Occipital lobe (tissue), 3 donors: ENCODE measurements at places on chromosomes 1 and 21.
A peak's percentile ranks its signal among the peaks of the same experiment; 100 is the strongest.

DNA sequence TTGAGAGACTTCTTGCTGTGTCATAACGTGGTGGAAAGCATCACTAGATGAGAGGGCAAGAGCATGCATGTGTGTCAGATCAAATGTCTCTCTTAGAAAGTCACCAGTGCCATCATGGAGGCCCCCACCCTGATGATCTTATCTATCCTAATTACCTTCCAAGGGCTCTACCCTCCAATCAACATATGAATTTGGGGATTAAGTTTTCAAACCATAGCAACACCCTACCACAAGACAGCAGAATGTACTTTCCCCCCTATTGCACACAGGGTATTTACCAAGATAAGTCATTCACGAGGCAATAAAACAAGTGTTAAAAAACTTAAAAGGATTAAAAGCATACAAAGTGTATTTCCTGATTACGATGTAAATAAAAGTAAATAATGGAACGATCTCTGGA, 515.6 kb downstream of the LMO4 start:
- DNase-seq: no peak

DNA sequence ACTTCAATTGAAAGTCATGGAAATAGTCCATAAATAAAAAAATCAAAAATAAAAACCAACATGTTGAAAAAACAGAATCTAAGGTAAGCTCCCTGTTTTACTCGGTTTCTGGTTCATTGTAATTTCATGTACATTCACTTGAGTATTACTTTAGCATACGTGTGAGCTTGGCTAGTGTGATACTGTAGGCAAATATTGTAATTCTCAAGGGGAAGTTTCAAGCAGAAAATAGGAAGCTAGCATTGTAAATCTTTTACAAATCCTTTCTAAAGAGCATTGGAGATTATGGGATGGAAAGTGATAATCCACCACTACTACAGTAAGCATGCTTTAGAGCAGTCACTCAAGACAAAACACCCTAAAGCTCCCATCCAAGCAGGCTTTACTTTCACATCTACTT, 3.3 kb upstream of the LPAR3 start:
- DNase-seq: no peak

DNA sequence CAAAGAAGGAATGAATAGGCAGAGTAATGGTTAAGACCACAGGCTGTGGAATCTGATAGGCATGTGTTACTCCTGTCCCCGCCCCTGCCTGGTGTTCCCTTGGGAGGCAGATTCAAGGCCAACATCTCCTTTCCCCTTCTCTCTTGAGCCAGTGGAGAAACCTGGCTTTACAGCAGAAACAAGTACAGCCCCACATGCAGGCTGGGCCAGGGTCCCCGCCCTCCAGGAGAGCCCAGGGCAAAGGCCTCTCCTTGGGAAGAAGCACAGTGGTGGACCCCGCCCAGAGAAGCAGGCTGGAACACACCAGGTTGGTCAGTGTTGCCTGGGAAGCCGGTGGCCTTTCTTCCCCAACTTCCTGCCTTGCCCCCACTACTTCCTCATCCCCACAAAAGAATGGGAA, 6.8 kb downstream of the C1orf167 start:
- no peak for DNase-seq

DNA sequence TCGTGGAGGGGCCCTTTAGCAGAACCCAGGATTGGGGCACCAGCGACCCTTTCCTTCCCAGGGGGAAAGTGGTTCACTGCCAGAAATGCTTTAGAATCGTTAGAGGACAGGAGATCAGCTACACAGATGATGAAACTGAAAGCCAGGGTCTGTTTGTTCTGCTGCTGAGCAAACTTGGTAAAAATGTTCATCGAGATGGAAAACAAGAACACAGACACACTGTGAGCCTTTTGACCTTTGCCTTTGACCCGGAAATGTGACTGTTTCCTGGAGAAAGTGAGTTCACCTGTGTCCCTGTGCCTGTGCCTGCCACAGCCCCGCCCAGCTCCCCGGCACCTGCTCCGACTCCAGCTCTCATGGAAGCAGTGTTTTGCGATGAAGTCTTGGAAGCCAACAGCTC, 234.3 kb downstream of the CAMTA1 start:
- no peak for DNase-seq

DNA sequence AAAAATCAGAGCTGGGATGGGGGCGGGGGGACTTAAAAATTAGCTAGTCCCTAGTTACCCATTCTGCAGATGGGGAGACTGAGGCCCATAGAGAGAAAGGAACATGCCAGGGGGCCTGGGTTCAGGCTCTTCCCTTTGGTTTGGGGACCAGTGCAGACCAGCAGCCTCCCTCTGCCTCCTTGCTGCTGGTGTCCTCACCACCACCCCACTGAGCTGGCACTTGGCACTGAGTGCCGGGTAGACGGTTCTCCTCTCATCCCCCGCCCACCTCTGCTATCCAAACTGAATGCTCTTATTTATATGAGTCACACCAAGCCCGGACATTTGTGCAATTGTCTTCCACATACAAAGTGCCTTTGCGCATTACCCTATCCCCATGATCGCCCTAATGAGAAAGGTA, 39.2 kb downstream of the CAMK2N1 start:
- DNase-seq: peak; percentile 58
